ENCODE measurements at places on chromosomes 5 and 9. TPM values are rescaled to one million over a fixed set of nuclear protein-coding genes. Genes with fewer than 3 reads are reported as not detected.

The TLE4 gene
- total RNA-seq, result 58.1 TPM

The SCAI gene
- 65.0 TPM for total RNA-seq

The IL3 gene
- not detected for total RNA-seq

The PPIC gene
- 7.2 TPM for total RNA-seq

The CLINT1 gene
- 66.9 TPM for total RNA-seq

The PCBD2 gene
- total RNA-seq, result 10.4 TPM

Data from diencephalon (tissue), 1 donor.